ENCODE measurements at places on chromosomes 3 and 15. TPM values are rescaled to one million over a fixed set of nuclear protein-coding genes. Genes with fewer than 3 reads are reported as not detected.

RLBP1 gene
- not detected for total RNA-seq

AMT gene
- total RNA-seq = 0.93 TPM

TGM4 gene
- total RNA-seq = 0.10 TPM

ALDH1L1 gene
- total RNA-seq = 0.50 TPM

ACKR4 gene
- not detected for total RNA-seq

DNA sequence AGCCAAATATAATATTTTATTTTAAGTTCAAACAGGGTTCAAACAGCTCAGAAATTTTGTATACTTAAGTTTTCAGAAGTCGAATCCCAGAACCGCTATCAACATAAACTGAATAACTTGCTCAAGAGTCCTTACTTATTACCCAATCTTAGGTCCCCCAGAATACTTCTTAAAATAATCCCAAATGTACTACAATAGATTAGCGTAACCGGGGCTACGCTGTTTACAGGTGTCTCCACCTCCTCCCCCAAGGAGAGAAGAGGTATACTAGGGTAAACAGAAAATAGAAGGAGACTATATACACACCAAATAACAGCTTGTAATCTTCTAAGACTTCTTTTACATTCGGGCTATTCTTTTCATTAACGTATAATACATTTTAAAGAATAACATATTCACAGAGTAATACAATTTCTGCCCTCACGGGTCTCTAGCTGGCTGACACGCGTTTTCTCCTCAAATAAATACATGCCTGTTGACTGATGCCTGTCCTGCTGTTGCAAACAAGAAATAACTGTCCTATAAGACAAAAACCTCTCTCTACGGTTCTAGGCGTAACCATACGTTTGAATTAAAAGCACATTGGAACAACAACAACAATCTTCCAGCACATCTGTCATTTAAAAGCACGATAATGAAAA is 1.3 kb downstream of the DENND4A start:
- no peak for DNase-seq

DNA sequence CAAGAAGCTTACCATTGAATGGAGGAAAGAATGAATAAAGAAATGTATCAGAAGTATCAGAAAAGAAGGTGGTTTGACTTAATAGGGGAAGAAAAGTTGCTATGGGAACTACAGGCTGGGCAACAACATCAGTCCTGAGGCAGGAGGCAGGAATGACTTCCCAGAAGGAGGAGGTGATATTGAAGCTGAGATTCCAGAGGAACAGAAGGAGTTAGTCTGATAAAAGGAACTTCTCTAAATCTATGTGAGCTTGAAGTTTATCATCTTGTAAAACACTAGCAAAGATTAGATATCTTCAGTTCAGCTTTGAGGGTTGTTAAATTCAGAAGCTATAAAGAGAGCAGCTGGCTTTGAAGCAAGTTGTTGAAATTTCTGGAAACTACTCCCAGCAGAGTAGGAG is 213.3 kb upstream of the THRB start:
- no peak for DNase-seq

DNA sequence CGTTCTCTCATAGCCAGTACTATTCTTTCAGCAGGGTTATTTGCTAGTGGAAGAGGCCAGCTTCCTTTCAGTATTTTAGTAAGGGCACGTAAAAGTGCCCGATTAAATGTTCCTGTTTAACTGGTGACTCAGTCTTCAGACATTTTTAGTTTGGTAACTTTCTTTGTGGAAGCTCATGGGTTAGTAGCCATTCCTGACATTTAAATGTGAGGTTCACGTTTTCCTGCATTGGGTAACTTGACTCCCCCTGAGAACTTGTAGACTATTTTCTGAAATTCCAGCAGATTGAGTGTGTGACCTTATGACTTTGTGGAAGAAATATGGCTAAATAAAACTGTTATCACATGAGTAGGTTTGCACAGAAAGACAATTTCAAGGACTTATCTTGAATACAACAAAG is 16.9 kb downstream of the ABHD2 start:
- DNase-seq = peak; percentile 93

GRCh38 chr3:77038930-77039605 is 831 bp upstream of the ROBO2 start:
- DNase-seq = no peak

- no peak for DNase-seq
These were observed 31.4 kb upstream of the CTNNB1 start for GRCh38 chr3:41167722-41168497.

GRCh38 chr3:86563400-86563970 is 427.5 kb downstream of the VGLL3 start:
- DNase-seq = peak; percentile 38

DNA sequence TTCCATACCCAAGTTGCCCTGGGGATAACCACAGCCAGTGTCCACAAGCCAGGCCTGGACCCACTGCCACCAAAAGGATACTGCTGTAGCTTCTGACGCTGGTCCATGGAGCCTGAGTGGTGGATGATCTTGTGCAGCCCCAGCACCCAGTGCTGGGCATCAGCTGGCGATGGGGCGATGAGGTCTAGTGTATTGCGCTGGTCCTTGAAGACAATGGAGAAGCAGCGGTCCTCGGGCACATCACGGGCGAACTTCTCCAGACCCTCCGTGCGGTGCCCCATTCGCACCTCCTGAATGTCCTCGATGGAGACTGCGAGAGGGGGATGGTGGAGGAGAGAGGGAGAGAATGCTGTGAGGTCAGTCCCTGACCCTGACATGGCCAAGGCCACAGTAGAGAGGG is 13.0 kb downstream of the PLCD1 start:
- DNase-seq = no peak

GRCh38 chr15:45141386-45141785 is 11.6 kb downstream of the DUOX1 start:
- DNase-seq = no peak

GRCh38 chr3:111666041-111666735 is 71.0 kb upstream of the ZBED2 start:
- peak; percentile 8 for DNase-seq

GRCh38 chr15:83207009-83207659 is 489 bp downstream of the HDGFL3 start:
- DNase-seq = peak; percentile 8

DNA sequence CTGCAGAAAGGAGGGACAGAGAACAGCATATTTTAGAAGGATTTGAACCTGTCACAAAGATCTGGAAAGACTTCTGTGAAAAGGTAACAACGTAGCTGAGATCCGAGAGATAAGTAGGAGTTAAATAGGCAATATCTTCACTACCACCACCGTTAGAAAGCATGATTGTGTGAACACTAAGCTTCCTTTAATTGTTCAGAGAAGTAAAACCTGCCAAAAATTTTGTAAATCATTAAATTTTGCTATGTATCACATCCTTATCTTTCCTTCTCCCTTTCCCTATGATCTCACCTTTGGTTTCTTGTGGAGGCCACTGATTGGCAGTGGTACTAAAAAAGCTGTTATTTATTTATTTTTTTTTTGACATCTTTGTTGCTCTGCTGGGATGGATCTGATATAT is 346.9 kb downstream of the NLGN1 start:
- no peak for DNase-seq

DNA sequence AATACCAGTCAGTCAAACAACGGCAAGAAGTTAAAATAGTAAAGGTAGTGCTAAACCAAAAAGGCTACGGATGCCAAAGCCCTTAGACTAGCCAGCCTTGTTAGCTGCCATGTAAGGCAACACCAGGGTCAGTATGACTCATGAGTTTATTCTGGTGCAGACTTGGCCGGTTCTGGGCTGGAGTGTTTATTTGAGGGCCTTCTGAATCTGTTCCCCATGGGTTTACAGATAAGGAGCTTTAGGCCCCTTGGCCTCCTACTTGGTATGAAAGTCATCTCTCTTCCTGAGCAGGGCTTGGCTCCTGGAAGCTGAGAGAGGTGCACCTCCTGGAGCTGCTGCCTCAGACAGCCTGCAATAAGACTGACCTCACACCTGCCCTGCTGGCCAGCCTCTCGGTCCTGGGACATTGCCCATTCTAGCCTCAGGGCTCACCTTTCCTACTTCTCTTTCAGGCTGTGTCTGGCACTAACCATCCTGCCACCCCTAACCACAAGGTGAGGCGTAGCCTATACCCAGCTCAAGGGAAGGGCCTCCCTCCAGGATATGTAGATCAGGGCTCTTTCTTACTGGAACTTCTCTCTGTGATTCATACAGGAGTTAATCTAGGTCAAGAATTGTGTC is 10.4 kb upstream of the RTP1 start:
- peak; percentile 85 for DNase-seq

Data from A172 (cell line).